ENCODE measurements at places on chromosomes 4 and X.

GRCh38 chr4:78213218-78213617 lies 156.1 kb downstream of the FRAS1 start:
- DNase-seq = no peak

DNA sequence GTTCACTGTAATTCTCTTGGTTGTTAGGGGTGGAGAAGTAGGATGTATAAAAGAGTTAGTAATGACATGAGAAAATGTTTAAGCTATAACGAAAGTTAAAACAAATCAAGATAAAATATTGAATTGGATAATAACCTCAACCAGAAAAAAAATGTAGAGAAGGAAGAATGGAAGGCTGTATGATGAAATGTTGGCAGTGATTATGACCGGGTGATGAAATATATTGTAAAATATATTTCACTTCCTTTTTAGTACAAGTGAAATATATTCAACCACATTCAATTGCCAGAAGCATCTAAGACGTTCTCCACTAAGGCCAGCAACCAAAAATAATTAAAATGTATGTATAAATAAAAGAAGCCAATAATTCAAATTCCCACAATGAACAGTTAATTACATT lies 309.3 kb upstream of the FGF13 start:
- DNase-seq = no peak

- DNase-seq = no peak
Measured at GRCh38 chrX:96540111-96540631, 144.5 kb upstream of the DIAPH2 start.

GRCh38 chr4:100299046-100299840 lies 109.0 kb upstream of the DDIT4L start:
- no peak for DNase-seq

DNA sequence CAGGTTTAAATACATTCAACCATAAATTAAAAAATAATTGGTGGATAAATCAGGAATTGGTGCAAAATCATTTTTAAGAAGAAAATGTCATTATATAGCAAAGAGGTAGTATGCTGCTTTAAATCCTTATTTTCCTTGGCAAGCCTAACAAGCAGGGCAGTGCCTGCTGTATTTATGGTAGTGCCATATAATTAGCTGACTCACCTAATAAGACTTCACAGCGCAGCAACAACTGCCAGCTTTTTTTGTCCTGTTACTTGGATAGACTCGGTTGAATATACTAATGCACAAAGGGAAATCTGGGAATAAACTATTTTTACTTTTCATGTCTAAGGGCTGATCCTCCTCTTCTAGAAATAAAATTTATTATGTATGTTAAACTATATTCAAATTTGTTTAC lies 99.1 kb downstream of the SNCA start:
- no peak for DNase-seq

DNA sequence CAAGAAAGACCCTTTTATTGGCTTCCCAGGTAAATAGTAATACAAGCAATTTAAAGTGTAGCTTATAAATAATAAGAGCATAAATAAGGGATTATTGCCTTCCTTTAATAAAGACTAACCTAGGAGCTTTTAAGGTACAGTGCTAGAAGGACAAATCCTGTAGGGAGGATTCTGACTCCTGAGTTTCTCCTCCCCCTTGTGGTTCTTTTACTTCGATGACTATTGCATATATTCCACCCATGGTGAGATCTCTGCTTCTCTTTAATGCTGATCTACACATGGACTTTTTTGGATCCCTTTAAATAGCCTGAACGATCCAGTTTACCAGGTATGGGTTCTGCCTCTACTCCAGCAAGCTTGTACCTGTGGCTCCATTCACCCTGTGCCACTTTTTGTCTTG lies 2.5 kb downstream of the GALNT7 start:
- DNase-seq = no peak

GRCh38 chr4:10462876-10463275 lies 5.7 kb upstream of the ZNF518B start:
- DNase-seq = no peak
